ENCODE measurements at places on chromosomes 7 and 10.

GRCh38 chr7:6640246-6640721, 3.2 kb downstream of the ZNF316 start:
- no peak for DNase-seq

DNA sequence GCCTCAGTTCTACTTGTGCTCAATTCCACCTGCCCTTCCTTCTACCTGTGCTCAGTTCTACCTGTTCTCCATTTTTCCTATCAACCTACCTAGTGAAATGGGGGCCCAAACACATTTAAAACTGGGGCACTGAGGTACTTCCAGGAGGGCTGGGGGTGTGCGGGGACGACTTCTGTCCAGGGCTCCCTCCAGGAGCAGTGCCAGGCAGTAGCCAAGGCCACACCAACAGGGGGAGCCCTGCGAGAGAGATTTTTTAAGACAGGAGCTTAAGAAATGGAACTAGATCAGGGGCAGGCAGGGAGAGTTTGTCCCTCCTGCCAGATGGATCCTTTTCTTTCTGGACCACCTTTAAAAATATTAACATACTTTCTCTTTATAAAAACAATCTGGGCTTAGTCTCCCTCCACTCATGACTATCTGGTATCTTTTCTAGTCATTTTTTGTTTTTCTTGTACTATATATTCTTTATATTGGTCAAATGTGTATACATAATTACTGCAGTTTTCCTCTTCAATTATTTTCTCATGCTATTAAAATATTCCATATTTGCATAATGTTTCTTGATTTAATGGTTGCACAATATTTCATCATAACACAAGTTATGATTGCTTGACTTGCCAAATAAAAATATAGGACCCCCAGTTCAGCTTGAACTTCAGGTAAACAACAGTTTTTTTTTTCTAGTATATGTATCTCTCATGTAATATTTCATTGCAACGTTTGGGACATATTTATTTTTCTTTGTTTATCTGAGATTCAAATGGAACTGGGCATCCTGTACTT, 47.3 kb upstream of the INSYN2A start:
- DNase-seq: no peak

DNA sequence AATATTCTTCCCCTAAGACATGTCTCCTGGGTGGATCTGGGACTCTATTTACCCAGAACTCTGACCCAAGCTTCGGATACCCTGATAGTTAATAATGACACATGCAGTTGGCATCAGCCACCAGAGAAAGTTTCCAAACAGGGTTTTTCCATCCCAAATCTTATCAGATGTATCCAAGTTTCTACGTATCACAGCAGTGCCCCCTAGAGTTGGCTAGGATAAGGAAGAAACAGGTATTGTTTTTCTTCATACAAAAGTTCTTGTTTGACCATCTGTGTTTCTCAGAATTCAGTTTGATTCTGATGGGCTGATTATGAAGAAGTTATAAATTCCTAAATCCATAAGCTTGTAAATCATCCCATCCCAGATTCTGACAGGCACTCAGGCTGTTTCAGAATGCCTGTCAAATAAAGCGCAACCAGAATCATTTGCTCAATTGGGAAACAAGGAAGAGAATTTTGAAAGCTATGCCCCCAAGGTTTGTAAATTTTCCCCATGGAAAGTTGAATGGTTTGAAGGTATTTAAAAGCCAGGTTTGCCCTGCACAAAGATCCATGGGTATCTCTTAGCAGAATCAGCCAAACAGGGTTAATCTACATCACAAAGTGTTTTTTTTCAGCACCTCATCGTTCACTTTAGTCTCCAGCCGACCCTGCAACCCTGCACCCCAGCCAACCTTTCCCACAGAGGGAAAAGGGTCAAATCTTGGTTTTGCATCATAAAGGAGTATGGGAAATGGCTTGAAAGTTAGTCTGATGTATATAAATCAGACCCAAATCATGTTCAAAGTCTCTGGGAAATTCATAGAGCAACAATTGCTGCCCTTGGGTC, 47.4 kb downstream of the NRAP start:
- no peak for DNase-seq

- DNase-seq: no peak
Observed at GRCh38 chr7:20157456-20157855, 59.7 kb downstream of the MACC1 start.

- no peak for DNase-seq
Observed at GRCh38 chr10:59997827-59998525, 91.6 kb upstream of the CCDC6 start.

DNA sequence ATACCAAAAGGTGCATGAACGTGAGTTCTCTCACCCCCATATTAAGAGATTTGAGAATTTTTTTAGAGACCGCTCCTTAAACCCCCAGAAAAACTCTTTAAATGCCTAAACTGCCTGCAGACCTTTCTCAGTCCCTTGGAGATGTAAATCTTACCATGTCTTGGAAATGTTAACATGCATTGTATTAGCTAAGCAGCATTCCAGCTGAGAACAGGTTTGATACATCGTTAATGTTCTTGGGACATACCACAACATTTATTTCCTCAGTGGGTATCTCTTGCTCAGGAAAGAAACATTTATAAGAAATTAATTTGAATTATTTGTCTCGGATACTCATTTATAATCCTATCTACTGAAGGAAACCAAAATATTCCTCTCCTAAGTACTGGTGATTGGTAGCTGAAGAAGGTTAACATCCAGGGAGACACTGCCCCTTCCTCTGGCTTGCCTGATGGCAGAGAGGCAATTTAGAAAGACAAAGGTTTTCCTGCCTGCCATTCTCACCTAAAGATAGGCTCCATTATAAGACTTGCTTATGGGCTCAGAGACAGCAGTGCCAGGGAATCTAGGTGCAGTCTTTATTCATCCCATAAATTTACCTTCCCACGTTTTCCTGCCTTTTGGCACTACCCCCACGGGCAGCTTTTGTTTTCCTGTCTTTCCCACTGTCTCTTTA, 141.2 kb downstream of the COBL start:
- DNase-seq: no peak

GRCh38 chr10:96093948-96094347, 36.1 kb upstream of the ZNF518A start:
- DNase-seq: no peak

DNA sequence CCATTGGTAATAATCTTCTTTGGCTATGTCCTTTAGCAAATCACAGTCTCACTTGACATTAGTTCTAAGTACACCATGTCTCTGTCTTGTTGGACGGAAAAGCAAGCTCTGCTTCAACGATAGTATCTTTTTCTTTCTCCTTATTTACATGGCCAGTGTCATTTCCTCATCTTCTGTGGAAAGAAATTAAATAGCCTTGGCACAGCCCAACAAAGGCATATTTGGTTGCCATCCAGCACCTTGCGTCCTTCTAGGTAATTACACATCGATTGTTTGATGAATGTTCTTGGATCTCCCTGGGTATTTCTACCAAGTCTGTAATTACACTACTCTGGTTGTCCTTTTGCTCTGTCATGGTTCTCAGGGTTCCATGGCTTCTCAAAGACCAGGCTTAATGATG, 183.1 kb downstream of the CHN2 start:
- DNase-seq: no peak

DNA sequence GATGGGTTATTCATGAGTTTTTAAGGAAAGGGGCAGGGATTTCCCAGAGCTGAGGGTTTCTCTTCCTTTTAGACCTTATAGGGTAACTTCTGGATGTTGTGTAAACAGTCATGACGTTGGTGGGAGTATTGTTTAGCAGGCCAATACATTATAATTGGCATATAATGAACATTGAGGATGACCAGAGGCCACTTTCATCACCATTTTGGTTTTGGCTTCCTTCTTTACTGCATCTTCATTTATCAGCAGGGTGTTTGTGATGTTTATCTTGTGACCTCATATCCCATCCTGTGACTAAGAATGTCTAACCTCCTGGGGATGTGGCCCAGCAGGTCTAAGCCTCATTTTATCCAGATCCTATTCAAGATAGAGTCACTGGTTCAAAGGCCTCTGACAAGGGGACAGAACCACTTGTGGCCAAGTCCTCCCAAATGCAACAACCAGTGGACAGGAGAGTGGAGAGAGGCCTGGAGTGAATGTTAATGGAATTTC, 77.3 kb upstream of the RPA3 start:
- DNase-seq: no peak

DNA sequence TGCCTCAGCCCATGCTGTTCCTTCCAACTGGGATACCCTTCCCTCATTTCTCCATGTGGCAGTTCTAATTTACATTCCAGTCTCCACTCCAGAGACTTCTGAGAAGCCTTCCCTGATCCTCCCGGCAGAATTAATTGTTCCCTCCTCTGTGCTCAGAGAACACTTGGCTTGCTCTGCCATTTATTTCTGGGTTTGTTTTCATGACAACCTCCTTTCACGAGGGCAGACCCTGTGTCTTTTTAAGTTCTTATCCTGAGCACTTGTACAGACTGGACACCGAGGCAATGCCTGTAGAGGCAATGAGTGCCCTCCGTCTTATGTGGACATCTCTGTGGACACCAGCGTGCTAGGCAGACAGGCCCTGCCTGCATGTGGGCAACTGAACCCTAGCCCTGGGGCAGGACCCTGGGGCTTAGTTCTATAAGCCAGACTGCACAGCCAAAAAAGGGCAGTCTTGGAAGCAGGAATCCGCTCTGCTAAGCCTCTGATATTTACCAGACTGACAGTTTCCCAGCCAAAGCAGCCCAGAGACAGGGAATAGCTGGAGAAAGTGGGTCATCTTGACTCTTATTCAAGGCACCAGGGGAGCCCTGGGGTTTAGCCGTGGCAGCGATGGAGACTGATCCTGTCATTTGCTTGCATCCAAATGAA, 474.0 kb downstream of the RPS24 start:
- DNase-seq: no peak

GRCh38 chr10:59578741-59579140, 130.9 kb downstream of the SLC16A9 start:
- no peak for DNase-seq

GRCh38 chr10:96417441-96417840, 58.6 kb upstream of the OPALIN start:
- no peak for DNase-seq

- no peak for DNase-seq
Observed at GRCh38 chr7:8135417-8135816, 126.5 kb downstream of the ICA1 start.

DNA sequence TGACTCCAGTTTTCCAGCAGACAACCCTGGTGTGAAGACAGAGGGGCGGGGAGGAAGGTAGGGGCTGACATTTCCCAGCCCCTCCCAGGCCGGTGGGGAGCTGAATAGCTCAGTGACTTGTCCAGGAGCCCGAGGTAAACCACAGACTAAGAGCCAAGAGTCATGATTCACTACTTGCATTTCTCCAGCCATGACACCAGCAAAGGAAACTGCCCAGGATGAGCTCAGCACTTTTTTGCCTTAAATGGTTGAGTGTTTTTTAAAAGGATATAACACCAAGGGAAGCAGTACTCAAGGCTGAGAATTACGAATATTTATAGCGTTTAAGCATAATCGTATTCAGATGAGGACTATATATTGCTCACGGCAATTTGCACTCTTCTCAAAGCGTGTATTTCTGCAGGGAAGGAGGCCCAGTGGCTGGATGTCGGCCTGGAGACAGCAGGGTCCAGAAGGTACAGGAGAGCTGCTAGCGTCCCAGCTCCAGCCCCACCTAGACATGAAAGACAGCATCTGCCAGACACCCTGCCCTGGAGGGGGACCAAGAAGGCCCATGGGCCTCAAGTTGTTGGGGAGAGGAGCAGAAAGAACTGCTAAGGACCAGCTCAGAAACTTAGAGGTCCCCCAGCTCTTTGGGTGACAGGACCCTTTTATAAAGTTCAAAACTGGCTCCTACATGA, 141.4 kb downstream of the GRID1 start:
- no peak for DNase-seq
